ENCODE measurements at places on chromosomes 3 and 15.

DNA sequence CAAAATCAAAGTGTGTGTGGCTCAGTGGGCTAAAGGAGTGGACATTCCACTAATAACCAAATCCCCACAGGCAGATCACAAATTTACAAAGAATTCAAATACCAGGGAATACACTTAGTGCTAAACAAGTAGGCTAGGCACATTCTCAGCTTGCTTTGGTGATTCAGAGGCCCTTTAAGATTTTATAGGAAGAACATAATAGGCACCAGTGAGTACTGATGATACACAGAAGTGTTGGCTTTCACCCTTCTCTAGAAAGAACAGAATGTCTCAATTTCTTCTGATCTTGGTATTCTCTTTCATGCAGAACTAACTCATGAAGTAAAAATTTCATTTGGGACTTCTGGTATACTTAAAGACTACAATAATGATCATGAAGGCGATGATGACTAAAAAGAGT is 55.0 kb downstream of the POLR2M start:
- no peak for DNase-seq

GRCh38 chr15:73318463-73319351 is 50.1 kb downstream of the HCN4 start:
- DNase-seq = no peak

GRCh38 chr3:142850395-142851023 is 38.4 kb downstream of the PCOLCE2 start:
- peak; percentile 55 for DNase-seq

DNA sequence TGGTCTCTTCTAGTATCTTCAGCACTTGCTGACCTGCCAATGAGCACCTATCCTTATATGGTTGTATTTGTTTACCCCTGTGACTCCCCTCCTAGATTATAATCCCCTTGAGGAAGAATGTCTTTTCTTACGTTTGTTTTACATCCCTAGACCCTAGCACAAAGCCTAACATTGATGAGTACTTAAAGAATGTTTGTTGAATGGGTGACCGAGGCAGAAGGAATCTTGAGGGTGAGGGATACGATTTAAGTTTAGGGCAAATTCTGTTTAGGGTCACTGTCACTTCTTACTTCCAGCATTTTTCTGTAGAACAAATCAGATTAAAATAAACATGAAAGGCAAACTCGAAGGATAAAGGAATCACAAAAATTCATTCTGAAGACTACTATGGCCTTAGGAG is 80.9 kb upstream of the FAM98B start:
- DNase-seq = no peak

Measured in mucosa of gallbladder (tissue), 1 donor.